Activated CD8-positive, alpha-beta T cell treated with anti-CD3 and anti-CD28 coated beads, Interleukin-2, amount 10 ng/mL, durations not matched to agents 7 days and 5 days (primary cell): ENCODE measurements at places on chromosomes 12 and 14. TPM values are rescaled to one million over a fixed set of nuclear protein-coding genes. Genes with fewer than 3 reads are reported as not detected.

DNA sequence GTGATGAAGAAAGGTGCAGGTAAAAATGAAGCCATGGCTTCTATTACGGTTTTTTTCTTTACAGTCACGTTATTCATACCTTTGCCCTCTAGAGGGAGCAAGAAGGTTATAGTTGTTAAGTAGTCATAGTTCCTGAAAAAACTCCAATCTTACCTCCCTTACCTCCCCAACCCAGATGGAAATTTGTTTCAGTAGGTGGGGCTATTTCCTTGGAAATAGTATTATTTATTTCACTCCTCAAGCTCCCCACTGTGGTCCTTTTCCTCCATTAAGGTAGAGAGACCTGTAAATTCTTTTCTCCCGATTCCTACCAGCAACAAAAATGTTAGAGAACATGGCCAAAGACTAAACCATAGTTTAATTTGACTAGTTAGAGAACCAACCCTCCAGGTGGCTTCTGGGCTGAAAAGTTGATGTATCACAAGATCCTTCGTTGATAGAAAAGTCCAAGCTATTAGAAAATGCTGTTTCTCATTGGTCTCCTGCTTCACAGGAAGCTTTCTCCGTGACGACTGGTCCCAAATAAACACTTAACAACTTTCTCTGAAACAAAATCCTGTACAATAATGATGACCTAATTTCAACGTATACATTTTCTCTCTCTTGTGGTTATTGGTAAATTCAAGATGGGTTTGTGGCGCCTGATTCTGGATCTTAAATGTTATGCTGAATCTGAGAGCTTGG, 43.5 kb downstream of the TMX1 start:
- no peak for DNase-seq

DNA sequence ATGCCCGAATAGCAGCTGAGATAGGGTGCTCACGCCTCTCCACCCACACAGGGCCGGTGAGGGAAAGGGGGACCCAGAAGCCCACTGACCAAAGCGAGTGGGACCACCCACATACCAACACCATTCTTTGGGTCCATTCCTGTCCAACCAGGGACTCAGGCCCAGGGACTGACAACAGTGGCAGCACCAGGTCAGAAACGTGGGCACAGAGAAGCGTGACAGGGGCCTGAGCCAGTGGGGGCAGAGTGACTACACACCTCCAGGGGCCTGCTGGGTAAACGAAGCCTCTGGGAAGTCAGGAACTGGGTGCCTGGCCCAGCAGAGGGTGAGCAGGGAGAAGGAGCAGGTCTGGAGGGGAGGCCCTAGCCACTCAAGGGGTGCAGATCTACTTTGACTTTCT, 13.7 kb downstream of the SPRYD3 start:
- DNase-seq = no peak

DNA sequence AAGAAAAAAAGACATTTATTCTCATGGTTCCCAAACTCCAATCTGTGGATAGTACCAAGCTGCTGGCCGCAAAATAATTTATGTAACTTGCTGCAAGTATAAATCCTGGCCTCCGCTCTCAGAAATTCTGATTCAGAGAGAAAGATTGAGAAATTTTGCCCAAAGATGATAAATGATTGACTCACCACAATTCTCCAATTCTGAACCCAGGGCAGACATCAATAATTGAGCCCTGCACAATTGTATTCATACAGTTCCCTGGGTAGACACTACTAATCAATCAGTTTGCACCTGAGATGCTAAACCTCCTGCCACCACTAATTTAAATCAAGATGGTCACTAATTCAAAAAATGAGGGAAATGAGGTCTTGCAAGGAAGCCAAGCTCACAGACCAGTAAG, 38.2 kb downstream of the TRPV4 start:
- DNase-seq = no peak

GRCh38 chr12:2864198-2864597, 7.4 kb upstream of the TEX52 start:
- no peak for DNase-seq

DNA sequence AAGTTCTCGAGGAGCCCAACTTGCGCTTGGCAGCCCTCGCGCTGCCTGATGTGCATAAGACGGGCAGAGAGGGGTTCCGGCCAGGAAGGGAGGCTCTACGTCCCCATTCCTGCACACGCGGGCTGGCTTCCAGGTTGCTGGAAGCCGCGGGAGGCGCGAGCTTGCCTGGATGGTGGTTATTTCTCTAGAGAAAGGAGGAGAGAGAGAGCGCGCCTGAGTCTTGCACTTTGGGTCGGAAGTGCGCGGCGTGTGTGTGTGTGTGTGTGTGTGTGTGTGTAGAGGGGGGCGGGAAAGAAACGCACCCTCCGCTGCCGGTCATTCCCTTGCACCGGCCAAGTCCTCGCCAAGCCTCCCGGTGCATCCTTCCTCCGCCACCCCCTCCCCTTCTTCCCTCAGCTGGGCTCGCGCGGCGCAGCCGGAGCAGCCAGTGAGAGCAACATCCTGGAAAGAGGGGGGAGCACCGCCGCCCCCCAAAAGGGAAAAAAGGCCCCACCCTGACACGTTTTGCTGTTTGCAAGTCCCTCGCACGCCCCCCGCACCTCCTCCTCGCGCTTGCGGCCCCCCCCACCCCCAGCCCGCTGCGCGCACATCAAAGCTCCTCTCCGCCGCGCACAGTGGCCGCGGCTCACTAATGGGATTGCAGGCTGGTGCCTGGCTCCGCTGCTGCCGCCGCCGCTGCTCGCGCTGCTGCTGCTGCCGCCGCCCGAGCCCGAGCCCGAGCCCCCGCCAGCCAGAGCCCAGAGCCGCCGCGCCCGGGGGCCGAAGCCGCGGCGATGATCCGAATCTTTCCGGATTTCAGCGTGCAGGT, 4.4 kb upstream of the NPAS3 start:
- no peak for DNase-seq

- DNase-seq = no peak
Measured at GRCh38 chr12:6391013-6391412, 7.1 kb downstream of the LTBR start.

DNA sequence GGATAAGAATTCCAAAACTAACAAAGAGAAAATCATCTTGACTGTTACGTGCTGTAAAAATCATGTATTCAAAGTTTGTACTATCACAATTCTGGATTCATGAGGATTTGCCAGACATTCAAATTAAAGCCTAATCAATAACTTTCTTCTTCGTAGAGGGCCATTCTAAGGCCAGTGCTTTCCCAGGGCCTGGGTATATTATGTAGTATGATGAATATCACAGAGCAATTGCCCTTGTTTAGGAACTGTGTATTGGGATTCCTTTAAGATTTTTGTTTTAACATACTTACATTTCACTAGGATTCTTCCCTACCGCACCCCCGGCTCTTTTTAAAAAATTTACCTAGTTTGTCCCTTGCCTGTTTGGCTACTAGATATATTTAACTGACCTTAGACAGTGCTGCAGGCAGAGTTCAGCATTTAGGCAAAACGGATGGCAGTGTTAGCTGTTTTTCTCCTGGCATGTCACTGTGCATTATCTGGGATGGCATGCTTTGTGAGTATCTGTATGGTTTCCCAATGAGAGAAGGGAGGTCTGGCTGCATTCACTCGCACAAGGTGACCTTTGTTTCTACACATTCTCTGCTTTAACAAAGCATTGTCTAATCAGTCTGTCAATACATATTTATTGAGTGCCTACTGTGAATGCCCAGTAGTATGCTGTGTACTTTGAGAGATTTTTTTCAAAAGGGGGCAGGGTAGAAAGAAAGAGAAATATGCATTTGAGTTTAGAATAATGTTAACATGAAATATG, 63.3 kb downstream of the ERC1 start:
- DNase-seq = no peak

GRCh38 chr14:90615517-90616060, 200.6 kb downstream of the TTC7B start:
- no peak for DNase-seq

DNA sequence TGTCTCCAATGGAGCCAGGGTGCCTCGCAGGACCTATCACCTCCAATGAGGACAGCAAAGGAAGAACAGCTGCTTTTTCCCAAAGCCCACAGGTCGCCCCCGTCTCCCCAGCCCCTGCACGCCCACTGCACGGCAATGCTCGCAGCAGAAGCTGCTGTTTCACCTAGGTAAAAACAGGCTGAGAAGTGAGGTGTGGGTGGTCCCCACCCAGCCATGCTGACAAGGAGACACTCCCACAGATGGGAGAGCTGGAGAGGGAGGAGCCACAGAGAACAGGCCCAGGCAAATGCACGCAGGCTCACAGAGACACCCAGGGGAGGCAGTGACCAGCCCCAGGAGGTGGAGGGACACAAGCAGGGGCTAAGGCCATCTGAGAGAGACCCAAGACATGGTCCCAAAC, 10.4 kb downstream of the CFAP73 start:
- DNase-seq = no peak

- no peak for DNase-seq
Measured at GRCh38 chr12:71610031-71610795, 53.4 kb downstream of the ZFC3H1 start.

DNA sequence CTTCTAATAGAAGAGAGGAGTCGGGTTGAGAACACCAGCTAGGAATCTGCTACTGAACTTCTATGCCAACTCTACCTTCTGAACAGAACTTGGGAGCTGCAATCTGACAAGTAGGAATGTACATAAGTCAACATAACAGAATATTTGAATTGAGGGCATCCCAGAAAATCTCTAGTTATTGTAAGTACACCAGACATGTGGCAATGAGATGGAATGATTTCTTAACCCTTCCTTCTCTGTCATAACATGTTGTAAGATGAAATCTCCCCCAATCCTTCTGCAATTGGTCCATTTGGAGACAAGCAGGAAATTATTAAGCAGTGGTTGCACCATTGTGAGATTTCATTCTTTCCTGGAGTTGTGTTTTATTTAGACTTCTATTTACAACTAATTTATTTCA, 68.7 kb upstream of the TMPO start:
- no peak for DNase-seq

DNA sequence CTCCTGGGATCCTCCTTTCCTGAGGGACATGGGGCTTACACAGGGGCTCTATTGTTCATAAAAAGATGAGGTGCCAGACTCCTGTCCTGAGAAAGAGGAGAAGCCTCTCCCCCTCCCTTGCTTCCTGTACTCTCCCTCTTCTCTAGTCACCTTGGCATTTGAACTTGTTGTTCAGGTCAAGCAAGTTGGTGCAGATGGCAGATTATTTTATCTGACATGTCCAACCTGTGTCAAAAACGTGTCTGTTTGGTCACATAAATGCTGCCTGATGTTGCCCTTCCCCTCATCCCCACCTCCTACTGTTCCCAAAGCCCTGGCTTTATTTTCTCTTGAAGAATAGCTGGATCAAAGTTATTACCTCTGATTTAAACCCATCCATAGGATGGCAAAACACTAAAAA, 154.8 kb downstream of the TMX1 start:
- no peak for DNase-seq

GRCh38 chr14:67733616-67734015, 31.9 kb downstream of the RDH12 start:
- DNase-seq = no peak

GRCh38 chr14:94543449-94544124, 17.7 kb upstream of the SERPINA4 start:
- no peak for DNase-seq

GRCh38 chr14:21923820-21924219, 250.2 kb upstream of the OR4E1 start:
- peak; percentile 64 for DNase-seq

DNA sequence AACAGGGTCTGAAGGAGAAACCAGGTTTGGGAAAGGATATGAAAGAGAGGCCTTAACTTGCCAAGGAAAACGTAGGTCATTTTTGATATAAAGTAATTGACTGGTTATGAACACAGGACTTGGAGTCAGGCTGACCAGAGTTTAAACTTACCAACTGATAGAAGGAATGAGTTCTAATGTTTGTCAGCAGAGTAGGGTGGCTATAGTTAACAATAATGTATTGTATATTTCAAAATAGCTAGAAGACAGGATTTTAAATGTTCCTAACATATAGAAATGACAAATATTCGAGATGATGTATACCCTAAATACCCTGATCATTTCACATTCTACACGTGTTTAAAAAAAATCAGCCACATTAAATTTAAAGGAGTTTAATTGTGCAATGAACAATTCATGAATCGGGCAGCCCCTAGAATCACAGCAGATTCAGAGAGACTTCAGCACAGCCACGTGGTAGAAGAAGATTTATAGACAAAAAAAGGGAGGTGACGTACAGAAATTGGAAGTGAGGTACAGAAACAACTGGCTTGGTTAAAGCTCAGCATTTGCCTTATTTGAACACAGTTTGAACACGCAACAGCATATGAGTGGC, 52.5 kb upstream of the PLEKHG7 start:
- no peak for DNase-seq

DNA sequence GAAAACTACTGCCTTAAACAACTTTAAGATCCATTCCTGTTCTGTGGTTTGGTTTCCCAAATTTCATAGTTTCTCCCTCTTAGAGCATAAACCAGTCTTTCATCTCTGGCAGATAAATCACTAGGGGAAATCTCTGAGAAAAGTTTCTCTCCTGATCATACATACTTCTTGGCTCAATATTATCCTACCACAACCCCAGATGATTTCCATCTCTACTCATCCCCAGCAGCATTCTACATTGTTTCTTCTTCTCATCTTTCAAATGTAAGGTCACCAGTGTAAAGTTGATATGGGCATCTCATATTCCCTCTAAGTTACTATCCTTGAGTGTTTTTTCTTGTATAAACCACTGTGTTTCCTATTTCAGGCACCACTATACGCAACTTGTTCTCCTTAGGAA, 45.9 kb upstream of the PLEKHG7 start:
- DNase-seq = no peak

DNA sequence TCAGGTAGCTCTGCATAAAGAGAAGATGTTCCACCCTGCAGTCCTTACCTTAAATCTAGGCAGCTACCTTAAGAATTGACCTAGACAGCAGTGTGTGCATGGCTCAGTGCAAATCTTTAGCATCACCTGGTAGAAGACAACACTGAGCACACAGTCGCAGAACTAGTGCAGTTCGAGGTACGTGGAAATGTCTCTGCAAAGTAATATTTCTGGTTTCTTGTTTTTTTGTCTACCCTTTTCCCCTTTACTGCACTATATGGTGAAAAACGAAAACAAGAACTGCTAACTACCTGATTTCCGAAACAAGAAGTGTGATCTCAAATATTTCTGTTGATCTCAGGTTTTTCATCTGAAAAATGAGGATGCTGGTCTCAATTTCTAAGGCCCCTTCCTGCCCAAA, 82.5 kb downstream of the ETV6 start:
- no peak for DNase-seq

DNA sequence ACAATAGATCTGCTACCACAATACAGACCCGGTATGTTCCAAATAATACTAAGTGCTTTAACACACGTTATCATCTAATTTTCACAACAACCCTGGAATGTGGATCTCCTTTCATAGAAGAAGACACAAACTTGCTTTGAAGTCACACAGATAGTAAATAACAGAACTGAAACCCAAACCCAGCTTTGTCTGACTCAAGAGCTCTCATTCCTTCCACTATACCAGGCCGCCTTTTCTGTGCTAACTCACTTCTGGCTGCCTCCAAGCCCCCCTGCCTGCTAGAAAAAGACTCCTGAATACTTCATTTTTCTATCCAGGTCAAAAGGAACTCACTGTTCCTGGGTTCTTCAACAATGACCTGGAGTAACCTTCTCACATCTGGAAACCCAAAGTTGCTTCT, 37.8 kb downstream of the PRPF40B start:
- DNase-seq = no peak

GRCh38 chr12:65308006-65308405, 29.5 kb downstream of the MSRB3 start:
- no peak for DNase-seq

The CINP gene
- 33.4 TPM for total RNA-seq

The DLK1 gene
- total RNA-seq = not detected

The KDM5A gene
- 87.7 TPM for total RNA-seq

The HSP90B1 gene
- 336 TPM for total RNA-seq

The KLRC1 gene
- 4.9 TPM for total RNA-seq

The C12orf42 gene
- total RNA-seq = 0.84 TPM

The CLEC2B gene
- 58.8 TPM for total RNA-seq

The TSPAN19 gene
- not detected for total RNA-seq

The KHNYN gene
- 58.9 TPM for total RNA-seq

The KLRC4 gene
- total RNA-seq = 3.6 TPM
